Left cardiac atrium (tissue), 4 donors: ENCODE measurements at places on chromosomes 6 and 20. TPM values are rescaled to one million over a fixed set of nuclear protein-coding genes. Genes with fewer than 3 reads are reported as not detected.

DNA sequence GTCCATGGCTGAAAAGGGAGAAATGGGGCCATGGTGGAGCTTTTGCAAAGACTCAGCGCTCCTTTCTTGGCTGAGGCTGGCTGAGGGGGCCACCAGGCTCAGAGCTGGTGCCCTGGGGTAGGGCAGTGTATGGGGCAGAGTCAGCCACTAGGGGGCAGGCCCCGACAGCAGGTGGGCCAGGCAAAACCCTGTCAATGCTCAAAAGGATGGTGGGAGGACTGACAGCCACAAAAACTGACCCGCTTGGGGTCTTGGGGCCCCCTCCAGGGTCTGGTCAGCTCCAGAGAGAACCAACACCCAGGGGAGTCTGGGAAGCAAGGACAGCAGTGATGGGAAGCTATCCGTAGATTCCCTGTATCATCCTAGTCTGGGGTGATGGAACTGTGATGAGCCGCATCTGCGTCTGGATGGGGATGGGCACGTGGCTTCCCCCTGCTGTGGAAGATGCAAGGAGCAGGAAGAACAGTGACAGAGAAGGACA is 306.9 kb downstream of the DHX35 start:
- DNase-seq, result peak; percentile 67

DNA sequence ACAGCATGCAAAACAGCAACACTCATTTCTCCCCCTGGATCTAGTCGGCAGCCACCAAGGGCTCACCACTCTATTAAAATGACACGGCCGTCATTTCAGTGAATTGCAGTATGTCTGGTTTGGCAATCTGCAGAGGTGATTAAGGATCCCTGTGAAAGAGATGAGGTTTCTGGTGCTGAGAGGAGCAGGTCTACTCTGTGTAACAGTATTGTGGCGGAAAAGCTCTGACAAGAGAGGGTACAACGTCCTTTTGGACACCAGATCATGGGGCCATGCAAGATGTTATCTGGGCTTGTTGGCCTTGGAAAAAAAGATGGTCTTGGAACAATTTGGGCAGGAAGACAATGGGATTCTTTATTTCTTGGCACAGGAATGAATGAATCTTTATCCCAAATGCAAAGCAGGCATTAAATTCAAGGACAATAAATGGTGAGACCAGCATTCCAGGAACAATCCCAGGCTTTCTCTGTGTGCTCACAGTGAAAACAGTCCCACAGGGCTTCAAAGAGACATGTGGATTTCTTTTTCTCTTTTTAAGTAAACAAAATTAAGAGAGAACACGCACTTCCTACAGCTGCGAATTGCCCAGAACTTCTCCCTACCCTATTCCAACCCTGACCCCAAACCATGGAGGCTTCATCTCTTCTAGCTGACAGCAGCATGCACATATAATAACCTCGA is 33.7 kb upstream of the ADGRF1 start:
- no peak for DNase-seq

DNA sequence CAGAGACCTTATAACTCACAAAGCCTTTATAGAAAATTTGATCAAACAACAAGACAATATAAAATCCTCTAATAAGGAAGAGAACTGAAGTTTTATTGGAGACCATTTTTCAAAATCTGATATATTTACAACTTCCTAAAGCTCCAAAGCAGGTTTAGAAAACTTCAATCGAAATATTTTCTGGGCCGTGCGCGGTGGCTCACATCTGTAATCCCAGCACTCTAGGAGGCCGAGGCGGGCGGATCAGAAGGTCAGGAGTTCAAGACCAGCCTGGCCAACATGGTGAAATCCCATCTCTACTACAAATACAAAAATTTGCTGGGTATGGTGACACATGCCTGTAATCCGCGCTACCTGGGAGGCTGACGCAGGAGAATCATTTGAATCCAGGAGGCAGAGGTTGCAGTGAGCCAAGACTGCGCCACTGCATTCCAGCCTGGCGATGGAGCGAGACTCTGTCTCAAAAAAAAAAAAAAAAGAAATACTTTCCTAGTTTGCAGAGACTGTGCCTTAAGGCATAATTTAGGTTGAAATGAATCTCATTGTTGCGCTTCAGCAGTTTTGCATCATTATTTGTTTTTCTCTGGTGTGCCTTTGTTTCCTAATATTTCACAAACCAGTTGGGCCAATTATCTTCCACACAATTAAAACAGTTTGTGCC is 60.6 kb upstream of the ASIP start:
- DNase-seq, result no peak

DNA sequence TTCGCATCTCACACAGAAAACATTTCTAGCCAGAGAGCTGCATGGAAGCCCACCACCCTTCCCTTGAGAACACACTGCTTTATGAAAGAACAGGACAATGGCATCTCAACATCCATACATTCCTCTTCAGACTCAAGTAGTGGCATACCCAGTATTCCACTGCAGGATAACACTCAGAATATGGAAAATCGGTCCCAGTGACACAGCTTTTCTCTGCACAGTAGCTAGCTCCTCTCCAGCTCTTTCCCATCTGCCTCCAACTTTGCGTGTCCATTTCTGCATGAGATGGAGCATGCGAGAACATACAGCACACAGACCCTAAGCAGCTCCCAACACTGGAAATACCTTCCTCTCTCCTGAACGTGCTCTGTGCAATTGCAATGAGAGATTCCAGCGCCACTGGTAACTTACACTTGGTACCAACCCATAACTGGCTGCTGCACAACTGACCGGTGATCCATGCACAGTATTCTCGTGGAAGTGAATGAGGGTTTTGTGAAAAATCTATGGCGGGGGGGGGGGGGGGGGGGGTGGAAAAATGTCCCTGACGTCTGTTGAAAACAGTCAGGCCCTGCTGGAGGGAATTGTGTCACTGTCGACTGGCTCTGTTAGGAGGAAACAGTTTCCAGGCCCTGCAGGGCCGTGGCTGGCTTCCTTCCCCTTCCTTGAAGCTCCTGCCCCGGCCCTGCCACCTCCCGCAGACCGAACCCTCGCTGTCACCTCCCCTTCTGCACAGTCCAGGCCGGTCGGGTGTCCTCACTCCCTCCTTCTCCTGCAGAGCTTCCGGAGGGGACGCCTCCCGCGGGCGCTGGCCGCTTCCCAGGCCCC is 265.9 kb upstream of the QKI start:
- DNase-seq, result no peak

GRCh38 chr6:136644597-136644952 is 94.4 kb upstream of the MAP7 start:
- no peak for DNase-seq

- no peak for DNase-seq
These were observed 25.1 kb downstream of the RNF217 start for GRCh38 chr6:124987291-124987690.

GRCh38 chr6:143941852-143942627 is 66.0 kb downstream of the PLAGL1 start:
- peak; percentile 45 for DNase-seq

DNA sequence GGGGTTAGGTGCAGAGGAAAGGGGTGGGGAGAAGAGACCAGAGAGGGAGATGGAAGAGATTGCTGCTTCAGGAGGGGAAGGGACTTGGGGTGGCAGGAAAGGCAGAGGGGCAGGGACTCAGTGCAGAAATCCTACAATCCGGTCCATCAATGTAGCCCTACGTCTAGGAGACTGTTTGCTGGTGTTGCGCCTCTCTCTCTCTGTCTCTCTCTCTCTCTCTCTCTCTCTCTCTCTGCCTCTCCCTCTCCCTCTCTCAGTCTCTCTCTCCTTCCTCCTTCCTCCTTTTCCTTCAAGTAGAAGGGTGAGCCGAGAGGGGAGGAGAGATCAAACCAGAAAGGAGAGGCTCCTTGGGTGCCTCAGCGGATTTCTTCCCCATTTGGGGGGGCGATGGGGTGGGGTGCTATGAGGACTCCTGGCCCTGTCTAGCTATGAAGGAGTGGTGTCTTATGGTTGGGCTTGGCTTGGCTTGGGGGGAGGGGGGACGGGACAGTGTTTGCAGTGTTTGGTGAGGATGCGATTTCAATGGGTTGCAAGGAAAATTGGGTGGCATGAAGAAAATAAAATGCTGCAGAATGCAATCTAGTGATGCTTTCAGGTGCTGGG is 181.2 kb downstream of the TBXT start:
- no peak for DNase-seq

DNA sequence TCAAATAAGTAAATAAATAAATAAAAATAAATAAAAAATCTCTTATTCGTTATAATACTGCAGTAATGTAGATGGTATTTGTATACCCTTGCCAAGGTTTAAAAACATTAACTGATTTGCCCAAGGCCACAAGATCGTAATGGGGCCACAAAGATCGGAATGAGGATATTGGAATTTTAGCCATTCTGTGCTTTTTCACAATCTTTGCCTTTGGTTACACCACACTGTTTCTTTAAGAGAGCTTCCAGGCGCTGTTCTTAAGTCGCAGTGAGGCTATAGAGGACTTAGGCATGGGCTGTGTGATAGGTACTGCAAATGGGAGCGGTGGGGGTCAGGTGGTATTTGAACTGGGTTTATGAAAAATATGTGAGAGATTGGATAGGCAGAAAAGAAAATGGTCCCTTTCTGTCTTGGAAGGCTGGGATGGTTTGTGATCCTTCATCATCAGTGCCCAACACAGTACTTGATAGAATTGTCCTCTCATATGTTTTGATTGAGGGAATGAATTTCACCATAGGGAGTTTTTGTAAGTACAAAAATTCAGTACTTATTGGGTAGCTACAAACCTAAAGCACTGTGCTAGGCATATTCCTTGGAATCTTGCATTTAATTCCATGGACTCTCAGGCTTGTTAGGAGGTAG is 1.4 kb downstream of the NUS1 start:
- DNase-seq, result no peak

GRCh38 chr20:40893610-40894236 is 134.9 kb upstream of the TOP1 start:
- DNase-seq, result peak; percentile 22

DNA sequence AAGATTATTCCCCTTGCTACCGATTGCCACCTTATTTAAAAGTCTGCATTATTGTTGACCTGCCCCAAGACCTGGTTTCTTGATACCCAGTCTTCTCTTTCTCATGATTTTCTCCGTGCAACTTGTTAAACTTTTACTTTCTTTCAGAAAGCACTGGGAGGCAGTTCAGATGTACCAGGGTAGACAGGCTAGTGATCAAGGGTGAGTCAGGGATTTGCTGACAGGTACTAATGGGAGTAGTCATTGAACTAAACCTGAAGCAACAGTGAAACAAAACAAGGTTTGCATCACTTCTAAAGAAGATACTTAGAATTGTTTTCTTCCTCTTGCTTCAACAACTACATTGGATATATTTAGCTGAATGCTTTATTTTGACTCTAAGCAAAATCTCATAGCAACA is 124.4 kb downstream of the KCNQ5 start:
- no peak for DNase-seq

- no peak for DNase-seq
These were observed 5.8 kb upstream of the FAM217A start for GRCh38 chr6:4084444-4085331.

DNA sequence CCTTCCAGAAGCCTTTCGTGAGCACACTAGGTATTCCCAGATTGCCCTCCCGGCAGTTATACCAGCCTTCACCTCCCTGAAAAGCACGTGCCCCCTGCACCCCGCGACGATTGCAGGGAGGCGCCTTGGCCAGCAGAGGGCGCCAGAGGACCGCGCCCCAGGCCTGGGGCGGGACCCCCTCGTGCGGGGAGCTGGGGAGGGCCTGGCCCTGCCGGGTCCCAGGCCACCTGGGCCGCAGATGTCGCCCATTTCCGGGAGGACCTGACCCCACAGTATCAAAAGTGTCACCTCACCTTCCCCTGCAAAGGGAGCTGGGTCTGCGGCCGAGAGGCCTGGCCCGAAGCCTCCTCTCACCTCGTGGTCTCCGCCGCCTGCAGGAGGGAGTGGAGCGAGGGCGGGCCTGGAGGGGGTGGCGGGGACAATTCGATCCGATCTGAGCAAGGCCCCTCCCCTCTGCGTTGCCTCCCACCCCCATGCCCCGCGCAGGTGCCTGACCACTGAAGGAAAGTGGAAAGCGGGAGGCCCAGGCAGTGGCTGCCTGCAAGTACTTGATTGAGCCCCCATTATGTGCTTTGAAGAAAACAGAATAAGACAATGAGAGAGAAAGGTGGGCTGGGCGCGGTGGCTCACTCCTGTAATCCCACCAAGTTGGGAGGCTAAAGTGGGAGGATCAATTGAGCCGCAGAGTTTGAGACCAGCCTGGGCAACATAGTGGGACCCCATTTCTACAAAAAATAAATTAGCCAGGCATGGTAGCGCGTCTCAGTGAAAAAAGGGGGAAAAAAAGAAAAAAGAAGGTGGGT is 3.5 kb upstream of the SNAI1 start:
- peak; percentile 51 for DNase-seq

- no peak for DNase-seq
These were observed 378.7 kb upstream of the HSF2 start for GRCh38 chr6:122020588-122021264.

DNA sequence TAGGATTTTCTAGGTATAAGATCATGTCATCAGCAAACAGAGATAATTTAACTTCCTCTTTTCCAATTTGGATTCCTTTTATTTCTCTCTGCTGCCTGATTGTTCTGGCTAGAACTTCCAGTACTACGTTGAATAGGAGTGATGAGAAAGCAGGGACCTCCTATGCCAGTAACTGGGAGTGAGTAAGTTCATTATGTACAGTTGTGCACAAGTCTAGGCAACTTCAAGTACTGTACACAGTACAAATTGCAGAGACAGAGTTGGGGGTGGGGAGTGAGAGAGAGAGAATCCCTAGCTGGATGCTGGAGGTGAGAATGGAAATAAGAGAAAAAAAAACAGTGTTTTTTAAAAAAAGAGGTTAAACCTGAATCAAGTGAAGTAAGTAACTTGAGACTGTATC is 210.2 kb downstream of the MMUT start:
- DNase-seq, result no peak

DNA sequence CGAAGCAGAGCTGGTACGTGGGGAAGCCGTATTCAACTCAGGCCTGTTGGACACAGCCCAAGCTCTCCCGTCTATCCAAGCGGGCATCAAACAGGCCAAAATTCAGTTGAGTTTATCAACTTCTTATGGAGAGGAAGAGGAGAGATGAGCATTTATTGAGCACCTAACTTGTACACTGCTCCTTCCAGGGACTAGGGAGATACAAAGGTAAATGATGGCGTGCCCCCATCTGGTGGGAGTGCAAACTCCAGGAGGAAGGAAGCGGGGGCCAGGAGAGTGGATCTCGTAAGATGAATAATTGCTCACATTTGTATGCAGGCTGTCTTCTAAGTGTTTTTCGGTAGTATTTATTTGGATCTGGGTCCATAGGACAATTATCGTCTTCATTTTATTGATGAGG is 146.6 kb downstream of the SOBP start:
- DNase-seq, result no peak

GRCh38 chr20:38935967-38936407 is 9.8 kb downstream of the FAM83D start:
- DNase-seq, result no peak

Gene MUCL3
- total RNA-seq, result not detected

Gene PLG
- not detected for total RNA-seq

Gene RIMS1
- 1.1 TPM for total RNA-seq

Gene IL17A
- not detected for total RNA-seq

Gene SLPI
- total RNA-seq, result 86.7 TPM
